ENCODE measurements at places on chromosomes 1 and 21.

GRCh38 chr21:22536509-22536908 is 1538.3 kb downstream of the NCAM2 start:
- no peak for DNase-seq

GRCh38 chr1:218496561-218496960 is 151.4 kb downstream of the TGFB2 start:
- DNase-seq, result peak; percentile 100

GRCh38 chr1:168386949-168387586 is 106.4 kb downstream of the TBX19 start:
- DNase-seq, result no peak

DNA sequence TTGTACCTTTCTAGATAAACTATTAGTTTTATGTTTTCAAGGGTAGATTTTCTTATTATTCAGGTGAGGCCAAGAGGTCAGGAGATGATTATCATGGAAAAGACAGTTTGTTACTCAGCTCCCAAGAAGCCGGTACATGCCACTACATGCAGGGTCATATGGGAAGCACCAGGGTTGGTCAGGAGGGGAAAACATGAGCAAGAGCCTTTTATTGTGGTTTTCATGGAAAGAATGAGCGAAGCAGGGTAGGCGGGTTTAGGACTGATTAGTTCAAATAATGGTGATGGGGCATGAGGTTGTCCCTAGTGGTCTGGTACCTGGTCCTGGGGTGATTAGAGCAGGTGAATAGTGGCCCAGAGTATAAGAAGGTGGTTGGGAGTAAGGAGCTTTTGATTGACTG is 189.9 kb downstream of the APP start:
- DNase-seq, result no peak

DNA sequence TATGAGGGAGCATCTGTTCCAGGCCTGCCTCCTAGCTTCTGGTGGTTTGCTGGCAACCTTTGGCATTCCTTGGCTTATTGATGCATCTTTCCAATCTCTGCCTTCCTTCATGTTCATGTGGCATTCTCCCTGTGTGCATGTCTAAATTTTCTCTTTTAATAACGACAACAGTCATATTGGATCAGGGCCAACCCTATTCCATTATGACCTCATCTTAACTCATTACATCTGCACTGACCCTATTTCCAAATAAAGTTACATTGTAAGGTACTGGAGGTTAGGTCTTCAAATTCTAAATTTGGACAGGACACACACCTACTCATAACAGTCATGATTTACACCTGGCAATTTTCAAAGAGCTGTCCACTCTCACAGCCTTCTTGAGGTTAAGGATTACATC is 117.2 kb upstream of the FGGY start:
- no peak for DNase-seq

DNA sequence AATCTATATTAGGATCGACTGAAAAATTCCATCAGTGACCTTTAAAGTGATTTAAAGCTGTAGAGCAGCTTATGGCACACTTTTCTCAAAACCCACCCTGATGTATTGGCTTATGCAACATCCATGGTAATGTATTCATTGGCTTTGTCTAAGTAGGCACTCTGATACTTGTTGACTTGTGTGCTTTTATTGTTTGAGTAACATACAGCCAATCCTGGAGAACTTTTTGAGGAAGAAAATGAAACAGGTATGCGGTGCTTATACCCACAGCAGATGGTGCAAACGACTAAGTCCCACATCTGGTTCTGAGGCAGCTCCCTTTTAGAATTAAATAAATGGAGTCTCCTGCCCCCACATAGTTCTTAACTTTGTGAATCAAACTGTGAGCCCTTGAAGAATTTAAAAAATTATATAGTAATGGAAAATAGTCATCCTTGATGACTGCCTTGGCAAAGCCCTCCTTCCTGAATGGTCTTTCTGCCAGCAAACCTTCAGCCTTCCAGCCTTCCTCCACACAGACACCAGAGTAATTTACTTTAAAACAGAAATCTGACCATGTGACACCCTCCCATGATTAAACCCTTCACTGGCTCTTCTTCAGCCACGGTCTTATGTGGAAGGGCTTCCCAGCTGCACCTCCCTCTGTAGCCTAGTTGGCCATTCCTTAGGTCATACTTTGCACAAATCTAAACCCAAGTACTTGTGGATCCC is 116.0 kb downstream of the BCAR3 start:
- DNase-seq, result peak; percentile 79

GRCh38 chr1:205812271-205812877 is 624 bp downstream of the SLC41A1 start:
- peak; percentile 29 for DNase-seq

DNA sequence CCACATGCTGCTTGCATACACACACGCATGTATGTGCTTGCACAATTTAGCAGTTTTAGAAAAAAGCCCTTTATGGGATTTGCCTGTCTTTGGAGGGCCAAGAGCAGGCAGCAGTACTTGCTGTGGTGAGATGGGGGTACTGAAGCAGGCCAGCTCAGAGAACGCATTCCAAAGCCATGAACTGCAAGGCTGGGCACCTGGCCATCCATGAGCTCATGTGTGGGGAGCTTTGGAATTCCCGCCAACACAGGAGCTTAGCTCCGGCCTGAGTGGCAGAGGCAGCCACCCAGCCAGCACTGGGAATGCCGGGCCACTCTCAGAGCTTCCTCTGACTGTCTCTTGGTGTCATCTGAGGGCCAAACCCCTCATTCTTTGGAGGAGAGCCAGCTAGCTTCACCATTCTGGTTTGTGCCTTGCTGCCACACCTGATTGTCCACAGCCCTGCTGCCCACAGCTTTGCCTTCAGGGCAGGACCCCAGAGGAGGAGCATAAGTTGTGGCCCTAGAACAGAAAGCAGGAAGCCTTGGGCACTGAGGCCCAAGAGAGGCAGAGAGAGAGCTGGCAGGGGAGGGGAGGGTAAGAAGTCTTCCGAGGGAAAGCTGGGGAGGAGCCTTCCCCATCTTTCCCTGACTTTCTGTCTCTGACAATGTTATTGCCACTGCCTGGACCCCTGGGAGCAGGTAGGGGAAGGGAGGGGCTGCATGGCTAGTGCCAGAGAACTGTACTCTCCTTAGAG is 92.1 kb upstream of the POU3F1 start:
- peak; percentile 98 for DNase-seq
